Activated CD8-positive, alpha-beta memory T cell treated with anti-CD3 and anti-CD28 coated beads for 4 hours (primary cell): ENCODE measurements at places on chromosomes 11 and 22.

DNA sequence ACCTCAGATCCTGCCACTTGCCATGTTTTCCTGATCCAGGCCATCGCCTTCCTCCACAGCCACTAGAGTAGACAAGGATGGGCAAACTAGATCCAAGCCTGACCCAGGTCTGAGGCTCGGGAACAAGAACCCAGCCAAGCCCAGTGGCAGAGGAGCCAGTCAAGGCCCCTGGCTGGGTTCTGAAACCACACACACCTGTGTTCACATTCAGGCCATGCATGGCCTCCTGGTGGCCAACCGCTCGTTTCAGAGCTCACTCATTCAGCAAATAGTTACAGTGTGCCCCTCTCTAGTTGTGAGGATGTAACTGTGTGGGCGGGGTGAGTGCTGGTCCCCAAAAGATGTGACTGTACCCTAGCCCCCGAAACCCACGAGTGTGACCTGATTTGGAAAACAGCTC is 337.6 kb downstream of the CTTN start:
- DNase-seq = no peak

DNA sequence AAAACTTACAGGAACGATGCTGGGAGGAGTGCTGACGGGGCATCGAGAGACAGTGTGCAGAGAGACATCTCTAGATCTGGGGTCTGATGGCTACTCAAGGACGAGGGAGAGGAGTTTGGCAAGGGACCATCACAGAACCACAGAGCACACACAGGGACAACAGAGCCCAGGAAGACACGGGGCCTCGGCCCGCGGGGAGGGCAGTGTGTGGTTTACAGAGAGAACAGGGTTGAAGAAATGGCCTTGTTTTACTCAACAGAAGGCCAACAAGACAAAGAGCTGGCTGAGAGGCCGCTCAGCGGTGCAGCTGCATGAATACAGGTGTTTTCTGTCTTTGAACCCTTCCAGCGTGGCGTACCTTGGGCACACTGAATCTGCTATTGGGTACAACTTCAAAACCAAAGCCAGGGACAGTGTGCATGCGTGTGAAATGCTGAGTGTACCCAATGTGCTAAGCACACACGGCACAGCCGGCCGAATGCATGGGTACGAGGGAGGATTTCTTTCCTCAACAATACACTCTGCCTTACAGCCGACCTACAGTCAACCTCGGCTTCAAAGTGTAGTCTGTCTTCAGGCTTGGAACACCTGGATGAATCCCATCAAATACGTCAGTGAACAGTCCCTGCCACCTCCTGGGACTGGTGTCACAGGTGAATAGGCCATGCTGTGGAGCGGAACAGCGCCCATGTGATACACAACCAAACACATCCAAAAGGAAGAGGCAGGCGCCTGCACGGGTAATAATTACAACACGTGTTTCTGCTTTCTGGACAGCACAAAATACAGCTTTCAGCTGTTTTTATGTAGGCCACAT is 20.7 kb upstream of the BID start:
- DNase-seq = no peak

GRCh38 chr11:126635511-126635910 is 280.0 kb downstream of the ST3GAL4 start:
- DNase-seq = no peak

DNA sequence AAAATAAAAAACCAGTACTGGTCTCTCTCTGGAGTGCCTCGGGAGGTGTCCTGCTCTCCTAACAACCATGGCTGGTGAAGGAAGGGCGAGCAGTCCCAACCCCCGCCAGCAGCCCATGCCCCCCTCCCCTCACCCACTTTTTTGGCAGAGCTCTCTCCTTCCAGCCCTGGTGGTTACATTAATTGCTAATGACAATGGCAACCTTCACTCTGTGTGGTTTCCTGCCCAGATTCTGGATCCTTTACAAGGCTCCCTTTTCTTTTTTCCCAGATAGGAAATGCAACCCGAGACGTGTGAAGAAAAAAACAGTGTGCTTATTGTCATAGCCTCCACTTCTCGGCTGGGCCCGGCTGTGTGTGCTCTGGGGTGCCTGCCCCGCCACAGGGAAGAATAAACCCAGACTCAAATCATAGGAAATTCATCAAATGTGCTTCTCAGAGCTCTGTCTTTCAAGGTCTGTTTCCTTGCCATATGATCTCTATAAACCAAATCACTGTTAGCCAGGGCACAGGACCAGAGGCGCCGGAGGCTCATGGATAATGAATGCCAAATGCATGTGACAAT is 513.0 kb downstream of the SOX6 start:
- no peak for DNase-seq

DNA sequence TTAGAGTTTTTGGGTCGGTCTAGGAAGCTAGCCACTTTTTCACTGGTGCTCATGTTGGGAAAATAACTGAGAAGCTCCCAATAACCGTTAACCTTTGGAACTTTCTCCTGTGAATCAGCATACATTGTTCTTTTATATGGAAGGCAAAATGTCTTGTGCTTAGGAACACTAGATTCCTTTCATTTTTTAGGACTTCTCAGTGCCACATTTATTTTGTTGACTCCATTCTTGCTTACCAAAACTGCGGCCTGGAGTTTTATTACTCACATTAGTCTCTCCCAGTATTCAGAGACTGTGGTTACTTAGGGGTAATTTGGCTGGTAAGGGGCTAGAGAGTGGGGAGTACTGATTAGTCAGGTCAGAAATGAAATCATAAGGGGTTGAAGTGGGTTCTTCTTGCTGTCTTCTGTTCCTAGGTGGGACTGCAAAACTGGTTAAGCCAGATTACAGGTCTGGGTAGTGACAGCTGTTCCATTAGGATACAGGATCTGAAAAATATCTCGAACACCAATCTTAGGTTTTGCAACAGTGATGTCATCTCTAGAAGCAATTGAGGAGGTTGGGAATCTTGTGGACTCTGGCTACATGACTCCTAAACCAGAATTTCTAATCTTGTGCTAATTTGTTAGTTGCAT is 631.4 kb upstream of the LUZP2 start:
- no peak for DNase-seq

- DNase-seq = no peak
Measured at GRCh38 chr11:72570893-72571661, 103.1 kb downstream of the PDE2A start.

DNA sequence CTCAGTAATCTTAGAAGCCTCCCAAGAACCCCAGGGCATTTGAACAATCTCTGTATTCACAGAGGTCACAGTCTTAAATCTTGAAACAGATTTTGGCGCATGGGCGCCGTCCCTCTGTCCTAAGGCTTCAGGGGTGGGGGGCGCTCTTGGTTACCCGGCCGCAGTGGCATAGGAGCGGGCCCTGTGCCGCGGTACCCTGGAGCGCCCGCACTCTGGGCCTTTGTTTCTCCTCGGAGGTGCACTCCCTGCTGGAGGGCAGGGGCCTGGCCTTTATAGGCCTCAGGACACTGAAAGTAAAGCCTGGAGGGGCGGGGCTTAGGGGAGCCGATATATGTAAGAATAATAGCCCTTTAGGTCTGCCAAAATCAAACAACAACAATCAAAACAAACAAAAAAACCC is 197.3 kb upstream of the FOLH1 start:
- DNase-seq = no peak

- DNase-seq = no peak
Measured at GRCh38 chr11:65852508-65853245, 5.3 kb downstream of the CFL1 start.

- DNase-seq = no peak
Measured at GRCh38 chr11:6607190-6607795, 3.7 kb downstream of the ILK start.

DNA sequence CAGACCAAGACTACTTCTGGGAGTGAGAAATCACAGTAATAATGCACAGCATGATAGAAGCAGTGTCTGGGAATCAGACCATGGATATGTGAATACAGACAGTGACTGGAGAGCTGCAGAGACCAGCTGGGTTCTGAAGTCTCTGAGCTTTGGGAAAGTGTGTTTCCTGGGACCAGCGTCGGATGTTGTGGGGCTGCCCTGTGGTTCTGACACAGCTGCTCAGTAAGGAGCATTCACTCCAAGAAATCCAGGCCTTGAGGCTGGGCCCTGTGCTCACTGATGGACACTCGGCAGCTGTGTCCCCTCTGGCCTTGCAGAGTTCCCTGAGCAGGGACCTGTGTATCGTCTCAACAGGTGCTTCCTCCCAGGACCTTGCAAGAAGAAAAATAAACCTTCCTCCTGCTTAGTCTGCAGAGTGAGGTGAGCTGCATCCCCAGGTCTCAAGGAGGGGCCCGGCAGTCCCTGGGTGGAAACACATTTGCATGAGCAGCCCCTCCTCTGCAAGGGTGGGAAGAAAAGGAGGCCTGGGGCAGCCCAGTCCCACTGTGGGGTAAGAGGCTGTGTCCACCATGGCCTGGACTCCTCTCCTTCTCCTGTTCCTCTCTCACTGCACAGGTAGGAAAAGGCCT is 107.9 kb downstream of the VPREB1 start:
- no peak for DNase-seq

DNA sequence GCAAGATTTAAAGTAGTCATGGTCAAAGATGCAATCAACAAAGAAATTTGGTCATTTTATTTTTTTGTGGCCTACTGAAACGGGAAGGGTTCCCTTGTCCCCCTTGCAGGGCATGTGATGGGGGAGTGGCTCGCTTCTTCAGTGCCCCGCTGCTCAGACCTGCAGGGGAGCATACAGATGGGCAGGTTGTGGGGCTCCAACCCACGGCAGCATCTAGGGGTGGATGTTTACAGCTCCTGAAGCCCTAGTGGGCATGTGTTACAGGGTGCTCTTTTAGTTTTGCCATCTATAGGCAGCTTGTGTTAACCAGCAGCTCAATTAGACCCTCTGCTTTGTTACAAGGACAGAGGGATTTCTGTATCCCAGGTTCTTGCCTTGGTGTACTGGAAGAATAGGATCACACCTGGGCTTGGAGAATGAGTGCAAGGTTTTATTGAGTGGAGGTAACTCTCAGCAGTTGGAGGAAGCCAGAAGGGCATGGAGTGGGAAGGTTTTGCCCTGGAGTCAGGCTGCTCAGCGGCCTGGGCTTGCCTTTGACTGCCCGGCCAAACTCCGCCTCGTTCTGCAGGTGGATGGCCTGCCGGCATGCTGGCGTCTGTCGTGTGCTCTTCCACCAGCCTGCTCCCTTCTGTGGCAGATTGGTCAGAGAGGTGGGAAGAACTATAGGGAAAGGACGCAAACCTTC is 9.4 kb downstream of the GSTP1 start:
- no peak for DNase-seq

DNA sequence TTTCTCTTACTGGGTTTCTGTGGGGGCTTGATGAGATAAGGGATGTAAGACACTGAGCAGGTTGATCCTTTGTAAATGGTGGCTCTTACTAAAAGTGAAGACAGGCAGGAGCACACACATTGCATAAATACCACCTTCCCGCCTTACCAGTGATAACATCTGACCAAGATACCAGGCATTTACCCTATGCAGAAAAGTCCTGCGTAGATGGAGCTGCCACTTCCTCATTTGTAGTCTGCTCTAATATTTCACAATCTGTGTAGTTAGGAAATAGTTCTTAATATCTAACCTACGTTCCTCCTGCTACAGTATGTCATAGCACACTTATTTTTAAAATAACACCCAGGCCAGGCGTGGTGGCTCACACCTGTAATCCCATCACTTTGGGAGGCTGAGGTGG is 23.9 kb upstream of the SWAP70 start:
- no peak for DNase-seq

- no peak for DNase-seq
Measured at GRCh38 chr11:61699737-61700160, 19.6 kb downstream of the DAGLA start.

GRCh38 chr11:64874308-64875240 is 3.8 kb downstream of the EHD1 start:
- no peak for DNase-seq

DNA sequence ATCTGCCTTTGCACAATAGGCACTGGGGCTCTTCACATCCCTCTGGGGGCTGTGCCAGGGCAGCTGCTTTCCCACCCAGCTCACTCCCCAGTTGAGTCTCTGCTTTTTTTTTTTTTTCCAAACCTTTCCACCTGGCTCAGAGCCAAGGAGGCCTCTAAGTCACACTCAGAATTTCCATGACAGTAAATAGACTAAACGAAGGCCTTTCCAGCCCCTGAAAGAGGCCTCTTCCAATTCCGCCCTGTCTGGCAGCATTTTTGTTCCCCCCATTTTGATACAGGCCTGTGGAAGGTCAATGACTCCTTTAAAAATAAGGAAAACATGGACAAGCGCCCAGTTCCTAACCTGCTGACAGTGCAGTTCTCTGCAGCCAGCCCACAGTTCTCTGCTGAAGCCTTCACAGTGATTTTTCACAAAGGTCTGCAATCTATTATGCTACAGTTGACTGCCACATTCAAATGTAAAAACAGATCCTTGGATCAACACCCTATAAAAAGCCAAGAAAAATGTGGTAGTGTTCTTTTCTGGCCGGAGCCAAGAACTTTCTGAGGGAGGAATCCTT is 107.5 kb upstream of the SESN3 start:
- DNase-seq = no peak

DNA sequence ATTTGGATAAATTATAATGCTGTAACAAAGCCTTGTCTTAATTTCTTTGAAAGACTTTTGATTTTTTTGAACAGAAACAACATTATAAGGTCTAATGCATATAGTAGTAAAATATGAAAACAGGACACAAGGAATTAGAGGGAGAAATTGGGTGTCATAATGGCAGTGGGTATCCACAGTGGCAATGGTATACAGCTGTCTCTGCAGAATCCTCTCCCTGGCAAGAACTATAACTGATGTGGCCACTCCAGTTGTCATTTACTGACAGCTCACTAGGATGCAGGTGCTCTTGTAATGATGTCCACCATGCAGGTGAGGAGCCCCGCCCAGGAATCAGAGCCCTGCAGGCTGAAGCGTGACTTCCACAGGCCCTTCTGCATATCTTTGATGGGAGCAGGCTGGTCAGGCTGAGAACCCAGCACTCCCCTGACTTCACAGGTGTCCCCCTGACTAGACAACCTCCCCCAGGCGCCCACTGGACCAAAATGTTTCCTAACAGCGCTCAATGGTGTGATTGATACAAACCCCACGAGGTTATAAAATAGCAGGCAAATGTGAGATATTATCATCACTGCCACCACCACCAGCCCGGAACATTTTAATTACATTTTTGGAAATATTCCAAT is 32.8 kb upstream of the SERPIND1 start:
- no peak for DNase-seq

- DNase-seq = no peak
Measured at GRCh38 chr11:9669954-9670353, 6.1 kb downstream of the SWAP70 start.

- no peak for DNase-seq
Measured at GRCh38 chr22:22865311-22866072, 22.1 kb upstream of the IGLL5 start.

- no peak for DNase-seq
Measured at GRCh38 chr22:45709060-45709739, 37.6 kb downstream of the ATXN10 start.

DNA sequence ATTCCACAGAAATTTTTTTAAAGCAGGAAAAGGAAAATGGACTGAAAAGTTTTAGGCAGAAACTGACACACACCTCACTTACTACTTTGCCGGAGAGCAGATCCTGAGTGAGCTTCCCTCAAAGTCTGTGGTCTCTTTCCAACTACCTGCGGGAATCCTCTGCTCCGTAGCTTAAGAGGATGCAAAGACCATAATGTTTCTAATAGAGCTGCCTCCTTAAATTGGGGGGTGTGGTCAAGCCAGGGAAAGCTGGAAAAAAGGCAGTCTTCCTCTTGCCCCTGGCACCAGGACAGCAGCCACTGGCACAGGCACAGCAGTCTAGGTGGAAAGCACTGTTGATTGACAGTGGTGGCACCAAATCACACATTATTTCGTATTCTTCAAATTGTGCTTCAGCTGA is at the start of gene ETS1:
Gene ETS1 (minus strand): TSS at position 144 of the 400 bp plus-strand sequence. CDS start 14,428 bp downstream, outside the sequence.
- DNase-seq = no peak

GRCh38 chr22:20316217-20316843 is 3.5 kb downstream of the DGCR6L start:
- no peak for DNase-seq

GRCh38 chr11:85171648-85172257 is 455.4 kb downstream of the DLG2 start:
- no peak for DNase-seq
